Bronchial epithelial cell (primary cell): ENCODE measurements at places on chromosomes 6 and 20. TPM values are rescaled to one million over a fixed set of nuclear protein-coding genes. Genes with fewer than 3 reads are reported as not detected.

Gene ASIP
- total RNA-seq, result not detected in 2 replicates

Gene TAAR9
- total RNA-seq, result not detected in 2 replicates

Gene EGFL8
- total RNA-seq, result 0.26 and 1.7 TPM in 2 replicates

Gene PSORS1C1
- 5.1 and 6.3 TPM in 2 replicates for total RNA-seq

GRCh38 chr6:107667790-107668189, 156.3 kb downstream of the SCML4 start:
- DNase-seq, result no peak

DNA sequence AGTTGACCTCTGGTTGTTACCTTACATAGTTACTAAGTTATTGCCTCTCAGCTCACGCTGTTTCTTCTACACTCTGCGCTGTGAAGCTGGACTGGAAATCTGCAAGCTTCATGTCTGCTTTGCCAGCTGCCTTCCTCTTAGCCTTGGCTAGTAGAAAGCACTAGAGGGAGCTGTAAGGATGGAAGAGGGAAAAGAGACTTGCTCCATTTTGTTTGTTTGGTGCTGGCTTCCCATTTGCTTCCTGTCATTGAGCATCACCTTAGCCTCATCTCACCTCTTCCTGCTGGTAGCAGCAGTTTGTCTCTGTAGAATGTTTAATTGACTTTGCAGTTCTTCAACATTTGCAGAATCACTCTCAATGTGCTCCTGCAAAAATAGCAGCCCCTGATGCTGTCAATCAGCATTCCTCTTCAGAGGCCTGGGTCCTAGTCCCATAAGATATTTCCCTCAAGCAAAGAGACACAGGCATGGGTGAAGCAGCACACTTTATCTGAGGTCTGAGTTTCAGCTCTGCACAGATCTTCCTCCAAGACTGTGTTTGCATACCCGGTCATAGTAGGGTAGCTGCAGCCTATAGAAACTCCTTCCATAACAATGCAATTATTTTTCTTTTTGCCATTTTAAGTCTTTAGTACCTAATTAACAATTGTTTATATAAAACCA, 302.2 kb upstream of the EPHA7 start:
- no peak for DNase-seq

DNA sequence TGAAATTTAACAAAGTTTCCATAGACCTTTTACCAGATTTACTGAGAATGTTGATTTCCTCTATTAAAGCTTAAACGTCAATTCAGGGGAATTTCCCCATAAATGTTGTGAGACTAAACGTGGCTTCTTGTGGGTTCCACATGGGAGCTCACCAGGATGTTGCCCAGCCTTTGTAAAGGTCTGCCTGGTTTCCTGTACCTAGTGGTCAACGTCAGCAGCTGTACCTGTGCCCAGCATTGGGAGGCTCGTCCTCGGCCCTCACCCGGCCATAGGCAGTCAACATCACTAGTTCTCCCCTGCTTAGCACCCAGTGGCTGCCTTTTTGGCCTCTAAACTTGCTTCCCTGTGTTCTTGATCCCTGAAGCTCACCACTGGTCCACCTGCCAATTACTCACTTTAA, 22.1 kb upstream of the CD83 start:
- DNase-seq, result no peak

- no peak for DNase-seq
These were observed 34.9 kb downstream of the PIGU start for GRCh38 chr20:34642009-34642408.

- DNase-seq, result no peak
These were observed 58.0 kb downstream of the BACH2 start for GRCh38 chr6:90238496-90239266.
